Naive thymus-derived CD4-positive, alpha-beta T cell (primary cell): ENCODE measurements at places on chromosomes 6 and 20. TPM values are rescaled to one million over a fixed set of nuclear protein-coding genes. Genes with fewer than 3 reads are reported as not detected.

HSPA12B gene
- total RNA-seq: not detected

LINC00237 gene
- total RNA-seq: not detected

RNGTT gene
- 15.4 TPM for total RNA-seq

TSPYL4 gene
- total RNA-seq: 35.9 TPM

- DNase-seq: no peak
These were observed 110.5 kb downstream of the ARHGAP18 start for GRCh38 chr6:129599467-129599866.

- DNase-seq: no peak
These were observed 161.9 kb downstream of the FARS2 start for GRCh38 chr6:5423251-5423650.

GRCh38 chr20:41956338-41957074, 338.3 kb upstream of the CHD6 start:
- DNase-seq: no peak

- no peak for DNase-seq
These were observed 9.5 kb upstream of the NUP153 start for GRCh38 chr6:17716221-17716620.

DNA sequence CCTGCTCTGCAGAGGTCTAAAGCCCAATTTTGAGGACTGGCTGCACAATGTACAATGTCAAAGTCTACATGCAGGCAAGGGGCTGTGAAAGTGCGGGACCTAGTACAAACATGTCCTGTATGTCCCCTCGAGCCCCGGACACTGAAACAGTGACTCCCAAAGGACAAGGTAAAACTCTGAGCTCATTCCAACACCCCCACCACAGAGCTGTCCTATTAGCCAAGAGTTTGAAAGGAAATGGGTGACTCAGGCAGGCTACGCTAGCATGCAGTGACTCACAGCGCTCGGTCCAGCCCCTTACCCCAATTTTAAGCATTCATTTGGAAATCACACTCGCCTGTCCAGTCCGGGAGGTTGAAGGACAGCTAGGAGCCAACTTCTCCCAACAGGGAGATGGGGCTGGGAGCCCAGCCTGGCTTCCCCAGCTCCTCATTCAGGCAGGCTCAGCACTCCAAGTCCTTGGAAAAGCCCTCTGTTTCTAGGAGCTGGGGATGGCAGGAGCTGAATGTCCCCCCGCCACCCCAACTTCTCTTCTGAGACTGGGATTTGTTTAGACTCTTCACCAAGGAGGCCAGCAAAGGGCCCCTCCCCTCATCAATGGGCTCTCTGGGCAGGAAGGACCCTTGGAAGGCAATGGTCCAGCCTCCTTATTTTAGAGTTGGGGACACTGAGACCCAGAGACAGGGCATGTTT, 3.9 kb downstream of the SDC4 start:
- no peak for DNase-seq

DNA sequence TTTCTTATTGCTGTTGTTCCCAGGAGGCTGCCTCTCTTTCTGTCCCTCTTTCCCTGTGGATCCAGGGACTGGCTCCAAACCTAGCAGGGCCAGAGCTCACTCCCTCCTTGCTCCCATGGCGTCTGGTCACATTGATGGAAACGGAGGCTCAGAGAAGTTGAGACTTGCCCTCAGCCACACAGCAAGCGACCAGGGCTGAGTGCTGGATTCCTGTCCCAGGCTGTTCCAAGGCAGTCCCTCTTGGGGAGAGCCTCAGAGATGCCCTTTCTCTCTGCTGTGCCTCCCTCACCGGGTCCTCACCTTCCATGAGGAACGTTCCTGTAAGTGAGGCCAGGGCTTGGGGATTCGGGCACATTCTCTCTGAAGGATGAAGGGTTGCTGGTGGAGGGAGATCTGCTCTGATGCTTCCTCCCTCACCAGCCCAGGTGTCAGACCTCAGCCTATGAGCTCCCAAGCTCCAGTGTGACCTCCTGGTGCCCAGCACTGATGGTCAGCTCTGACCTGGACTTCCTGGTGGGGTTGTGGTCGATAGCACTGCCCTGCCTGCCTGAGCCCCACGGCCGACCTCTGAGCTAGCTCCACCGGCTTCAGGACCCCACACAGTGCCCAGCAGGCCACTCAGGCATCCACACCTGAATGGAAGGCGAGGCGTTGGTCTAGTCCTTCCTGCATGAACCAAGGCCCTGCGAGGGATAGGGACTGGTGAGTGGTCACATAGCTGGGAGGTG, 26.8 kb downstream of the SUN5 start:
- DNase-seq: no peak

- DNase-seq: no peak
These were observed 343.5 kb downstream of the RFPL4B start for GRCh38 chr6:112690497-112691202.

DNA sequence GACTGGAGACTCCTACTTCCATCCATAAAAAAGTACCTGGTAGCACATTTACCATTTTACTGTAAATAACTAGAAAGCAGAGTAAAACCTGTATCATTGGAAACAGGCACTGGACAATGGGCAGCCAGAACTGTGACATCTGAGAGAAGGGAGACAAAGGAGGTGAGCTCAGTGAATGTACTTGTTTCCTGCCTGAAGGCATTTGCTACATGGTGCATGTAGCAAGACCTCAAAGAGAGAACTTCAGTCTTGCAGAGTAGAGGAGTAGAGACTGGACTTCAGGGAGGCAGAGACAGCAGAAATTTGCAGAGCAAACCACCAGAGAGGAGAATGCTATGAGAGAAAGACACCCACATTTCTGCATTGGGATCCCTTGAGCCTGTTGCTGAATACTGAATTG, 171.0 kb upstream of the CCN2 start:
- no peak for DNase-seq

DNA sequence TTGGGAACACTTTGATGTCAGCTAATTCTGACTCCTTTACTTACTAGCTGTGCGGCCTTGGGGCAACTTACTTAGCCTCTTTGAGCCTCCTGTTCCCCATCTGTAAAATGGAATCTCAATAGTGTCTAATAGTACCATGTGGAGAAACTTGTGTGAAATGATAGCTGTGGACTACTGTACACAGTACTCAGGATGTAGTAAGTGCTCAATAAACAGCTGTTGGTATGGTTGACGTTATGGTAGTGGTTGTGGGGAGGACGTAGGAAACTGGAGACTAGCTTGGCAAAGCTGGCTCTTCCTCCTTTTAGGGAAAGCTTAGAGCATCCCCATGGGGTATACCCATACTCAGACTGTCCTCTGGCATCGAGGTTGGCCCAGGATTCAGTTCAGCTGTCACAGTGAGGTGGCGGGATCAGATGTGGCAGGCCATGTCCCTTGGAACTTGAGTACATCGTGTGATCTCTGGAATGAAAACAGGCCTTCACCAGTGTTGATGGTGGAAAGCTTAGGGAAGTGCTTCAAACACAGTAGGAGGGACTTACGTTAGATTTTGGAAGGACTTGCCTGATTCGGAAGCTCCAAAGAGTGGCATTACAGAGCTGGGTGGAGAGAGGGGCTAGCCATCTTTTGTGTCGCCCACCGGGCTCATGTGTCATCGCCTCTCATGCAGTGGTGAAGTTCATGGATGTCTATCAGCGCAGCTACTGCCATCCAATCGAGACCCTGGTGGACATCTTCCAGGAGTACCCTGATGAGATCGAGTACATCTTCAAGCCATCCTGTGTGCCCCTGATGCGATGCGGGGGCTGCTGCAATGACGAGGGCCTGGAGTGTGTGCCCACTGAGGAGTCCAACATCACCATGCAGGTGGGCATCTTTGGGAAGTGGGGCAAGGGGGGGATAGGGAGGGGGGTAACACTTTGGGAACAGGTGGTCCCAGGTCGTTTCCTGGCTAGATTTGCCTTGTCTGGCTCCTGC, 7.1 kb downstream of the VEGFA start:
- no peak for DNase-seq

GRCh38 chr20:48115502-48115901, 330.2 kb upstream of the SULF2 start:
- no peak for DNase-seq
